Skeletal muscle cell (primary cell): ENCODE measurements at places on chromosomes 11 and 22.

DNA sequence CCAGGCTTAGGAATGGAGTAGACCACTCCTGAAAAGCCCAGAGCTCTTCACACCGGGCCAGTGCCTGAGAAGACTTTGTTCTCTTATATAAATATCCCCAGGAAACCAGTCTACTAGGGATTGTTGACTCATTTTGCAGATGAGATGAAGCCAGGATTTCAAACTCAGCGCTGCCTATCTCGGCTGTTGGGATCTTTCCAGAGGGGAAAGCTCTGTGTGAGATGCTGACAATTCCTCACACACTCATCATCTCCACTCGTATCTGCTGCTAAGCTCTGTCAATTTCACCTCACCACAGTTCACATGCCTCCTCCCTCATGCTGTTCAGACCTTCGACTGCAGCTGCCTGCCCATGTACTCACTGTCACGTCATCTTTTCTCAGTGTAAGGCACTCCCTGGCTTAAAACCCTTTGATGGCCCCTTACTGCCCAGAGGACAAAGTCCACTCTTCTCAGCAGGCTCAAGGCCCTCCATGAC lies 12.5 kb downstream of the USH1C start:
- DNase-seq = peak; percentile 19

GRCh38 chr11:71235719-71236118 lies 16.7 kb downstream of the SHANK2 start:
- DNase-seq = no peak

GRCh38 chr11:102920118-102920684 lies 35.3 kb downstream of the MMP13 start:
- DNase-seq = no peak

DNA sequence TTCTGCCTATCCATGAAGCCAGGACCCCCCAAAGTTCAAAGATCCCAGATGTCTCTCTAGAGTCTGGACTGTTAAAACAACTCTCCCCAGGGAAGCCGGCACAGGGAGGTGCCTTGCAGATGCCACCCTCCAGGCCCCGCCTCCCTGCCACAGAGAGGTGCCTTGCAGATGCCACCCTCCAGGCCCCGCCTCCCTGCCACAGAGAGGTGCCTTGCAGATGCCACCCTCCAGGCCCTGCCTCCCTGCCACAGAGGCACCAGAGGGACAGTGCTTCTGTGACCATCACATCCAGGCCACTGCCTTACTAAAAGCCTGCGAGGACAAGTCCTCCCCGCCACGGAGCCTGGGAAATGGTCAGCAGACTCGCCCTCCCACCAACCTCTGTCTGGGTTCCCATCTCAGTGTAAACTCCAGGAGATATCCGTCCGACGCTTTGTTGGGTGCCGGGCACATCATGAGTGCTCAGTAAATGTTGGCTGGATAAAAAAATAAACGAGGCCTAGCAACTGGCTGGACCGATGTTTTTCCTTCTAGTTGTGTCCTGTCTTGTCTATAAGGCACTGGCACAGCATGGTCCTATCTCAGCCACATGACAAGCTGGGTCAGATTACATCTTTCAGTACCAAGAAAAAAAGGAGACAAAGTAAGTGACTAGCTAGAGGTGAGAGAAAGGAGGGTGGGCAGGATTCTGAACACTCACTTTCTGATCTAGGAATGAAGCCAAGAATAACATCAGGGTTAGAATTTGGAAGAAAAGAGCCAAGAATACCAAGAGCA lies 91.2 kb upstream of the CSNK2A3 start:
- DNase-seq = peak; percentile 15

DNA sequence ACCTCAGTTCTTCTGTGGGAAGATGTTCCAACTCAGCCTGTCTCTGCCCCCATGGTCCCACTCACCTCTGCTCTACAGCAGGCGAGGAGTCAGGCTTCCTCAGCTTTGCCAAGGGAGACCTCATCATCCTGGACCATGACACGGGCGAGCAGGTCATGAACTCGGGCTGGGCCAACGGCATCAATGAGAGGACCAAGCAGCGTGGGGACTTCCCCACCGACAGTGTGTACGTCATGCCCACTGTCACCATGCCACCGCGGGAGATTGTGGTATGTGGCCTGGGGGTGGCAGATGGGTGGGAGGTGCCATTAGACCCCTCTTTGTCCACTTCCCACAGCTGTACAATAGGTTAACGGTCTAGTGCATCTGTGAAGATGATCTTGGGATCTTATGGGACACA lies 73.3 kb downstream of the MYO7A start:
- no peak for DNase-seq

GRCh38 chr11:47998733-47999359 lies 18.5 kb downstream of the PTPRJ start:
- DNase-seq = no peak

DNA sequence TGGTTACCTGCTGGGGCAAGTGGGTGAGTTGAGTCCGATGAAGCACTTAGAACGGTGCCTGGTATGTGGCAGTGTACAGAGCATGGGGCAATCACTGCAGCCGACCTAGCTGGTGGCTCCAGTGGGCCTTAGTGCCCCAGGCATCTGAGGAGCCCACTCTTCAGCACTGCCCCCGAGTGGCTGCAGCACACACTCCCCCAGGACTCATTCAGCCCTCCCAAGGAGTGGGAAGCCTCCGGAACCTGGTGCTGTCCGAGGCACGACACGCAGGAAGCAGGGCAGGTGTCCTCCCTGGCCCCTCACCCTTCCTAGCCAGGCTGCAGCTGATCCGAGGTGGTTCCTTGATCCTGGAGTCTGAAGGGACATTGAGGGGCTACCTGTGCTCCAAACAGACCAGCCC lies 42.4 kb upstream of the PRODH start:
- DNase-seq = no peak

DNA sequence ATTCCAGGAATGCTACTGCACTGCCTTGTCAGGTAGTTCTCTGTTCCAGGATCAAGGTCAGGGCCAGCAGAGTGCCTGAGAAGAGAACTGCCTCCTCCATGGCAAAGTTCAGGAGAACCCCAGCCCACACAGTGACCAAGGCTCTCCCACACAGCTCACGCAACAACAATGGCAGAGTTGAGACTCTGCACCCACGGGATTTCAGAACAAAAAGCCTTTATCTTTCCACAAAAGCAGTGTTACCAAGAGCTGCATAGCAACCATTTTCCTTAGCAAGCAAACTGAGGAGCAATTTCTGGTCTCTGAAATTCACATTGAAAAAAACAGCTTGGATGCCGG lies 11.1 kb downstream of the PLAAT3 start:
- no peak for DNase-seq

GRCh38 chr11:2825261-2825888 lies 60.2 kb downstream of the CDKN1C start:
- DNase-seq = peak; percentile 36

DNA sequence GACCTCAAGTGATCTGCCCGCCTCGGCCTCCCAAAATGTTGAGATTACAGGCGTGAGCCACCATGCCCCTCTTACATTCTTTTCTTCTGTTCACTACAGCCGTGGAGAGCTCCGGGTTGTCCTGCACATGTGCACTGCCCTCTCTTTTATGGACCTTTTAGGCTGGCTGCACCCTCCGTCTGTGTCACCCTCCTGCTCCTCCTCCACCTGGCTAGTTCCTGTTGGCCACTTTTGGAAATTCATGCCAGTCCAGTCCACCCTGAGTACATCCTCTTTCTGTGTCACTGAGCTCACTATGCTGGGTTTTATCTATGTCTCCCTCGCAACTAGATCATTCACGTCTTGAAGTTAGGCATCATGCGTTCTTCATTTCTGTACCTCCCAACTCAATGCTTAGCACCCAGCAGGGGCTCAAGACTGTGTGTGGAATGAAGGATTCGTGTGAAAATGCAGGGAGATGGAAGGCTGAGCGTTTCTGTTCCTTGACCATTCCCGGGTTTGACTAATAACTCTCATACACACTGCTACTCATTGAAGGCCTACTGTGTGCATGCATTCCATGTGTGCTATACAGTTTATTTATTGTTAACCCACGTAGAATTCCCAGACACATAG lies 60.6 kb downstream of the PTPRJ start:
- no peak for DNase-seq

DNA sequence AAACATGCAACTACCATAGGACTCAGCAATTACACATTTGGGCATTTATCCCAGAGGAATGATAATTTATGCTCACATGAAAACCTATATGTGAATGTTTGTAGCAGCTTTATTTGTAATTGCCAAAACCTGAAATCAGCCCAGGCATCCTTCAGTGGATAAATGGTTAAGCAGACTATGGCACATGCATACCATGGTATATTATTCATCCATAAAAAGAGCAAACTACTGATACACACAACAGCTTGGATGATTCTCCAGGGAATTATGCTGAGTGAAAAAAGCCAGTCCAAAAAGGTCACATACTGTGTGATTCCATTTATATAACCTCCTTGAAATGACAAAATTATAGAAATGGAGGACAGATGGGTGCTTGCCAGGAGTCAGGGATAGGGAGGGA lies 86.7 kb downstream of the ALX4 start:
- peak; percentile 36 for DNase-seq

DNA sequence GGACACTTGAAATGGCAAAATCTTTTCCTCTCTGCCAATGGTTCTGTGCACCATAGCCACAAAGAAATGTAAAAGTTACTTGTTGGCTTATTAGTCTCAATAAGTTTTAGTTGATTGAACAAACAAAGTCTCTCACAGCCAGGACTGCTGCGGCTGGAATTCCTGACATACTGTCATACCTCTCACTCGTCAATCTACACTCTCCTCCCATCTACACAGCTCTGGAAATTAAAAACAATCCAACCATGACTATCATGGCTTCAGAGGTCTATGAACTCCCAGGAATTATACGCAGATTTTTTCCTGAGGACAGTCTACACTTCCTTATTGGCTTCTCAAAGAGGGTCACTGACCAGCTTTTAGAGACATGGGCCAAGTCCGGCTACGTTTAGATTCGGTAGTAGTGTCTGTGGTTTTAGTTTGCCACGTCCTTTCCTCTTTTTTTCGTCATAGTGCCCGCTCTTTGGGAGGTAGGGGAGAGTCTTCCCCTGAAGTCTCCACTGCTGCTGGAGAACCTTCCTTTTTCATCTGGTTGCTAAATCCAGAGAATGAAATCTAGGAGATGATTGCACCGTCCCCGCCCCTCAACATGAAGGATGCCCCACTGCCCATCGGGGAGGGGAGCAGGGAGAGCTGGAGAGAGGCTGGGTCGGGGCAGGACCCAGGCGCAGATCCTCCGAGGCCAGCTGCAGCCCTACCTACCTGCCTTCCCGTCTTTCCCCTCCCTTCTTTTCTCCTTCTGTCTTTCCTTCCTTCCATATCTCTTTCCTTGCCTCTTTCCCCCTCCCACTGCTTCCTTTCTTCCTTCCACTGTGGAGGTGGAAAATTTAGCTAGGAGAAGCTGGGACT lies 1.0 kb upstream of the PLEKHB1 start:
- DNase-seq = no peak

- no peak for DNase-seq
Observed at GRCh38 chr11:104704888-104705287, 193.4 kb downstream of the CASP12 start.

DNA sequence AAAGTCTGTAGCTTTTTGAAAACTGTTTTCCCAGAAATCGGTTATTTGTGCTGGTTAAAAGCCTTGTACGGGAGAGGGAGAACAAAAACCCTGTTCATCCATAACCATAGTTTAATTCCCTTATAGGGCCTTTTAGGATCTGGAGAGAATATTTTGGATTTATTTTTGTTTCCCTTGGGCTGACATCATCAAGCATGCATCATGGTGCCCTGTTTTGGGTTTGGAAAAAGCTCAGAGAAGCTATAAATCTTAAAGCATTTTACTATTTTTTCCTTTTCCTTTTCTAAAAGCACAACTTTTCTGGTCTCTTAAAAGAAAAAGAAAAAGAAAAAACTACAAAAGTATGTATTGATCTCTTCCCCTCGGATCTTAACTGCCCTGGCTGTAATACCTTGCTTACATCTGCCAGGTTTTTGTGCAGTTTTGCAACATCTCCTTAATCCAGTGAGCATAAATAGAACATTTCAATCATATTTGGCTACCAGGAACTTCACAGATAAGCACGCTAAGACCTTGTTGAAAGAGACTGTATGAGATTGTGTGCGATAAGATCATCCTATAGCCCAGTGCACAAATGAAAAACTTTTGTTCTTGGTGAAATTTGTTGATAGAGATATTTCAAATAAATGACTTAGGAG lies 88.0 kb downstream of the ZBTB16 start:
- DNase-seq = no peak

GRCh38 chr11:84673753-84674152 lies 953.4 kb downstream of the DLG2 start:
- no peak for DNase-seq

- DNase-seq = peak; percentile 26
Observed at GRCh38 chr22:22410121-22410520, 98.4 kb downstream of the ZNF280B start.

DNA sequence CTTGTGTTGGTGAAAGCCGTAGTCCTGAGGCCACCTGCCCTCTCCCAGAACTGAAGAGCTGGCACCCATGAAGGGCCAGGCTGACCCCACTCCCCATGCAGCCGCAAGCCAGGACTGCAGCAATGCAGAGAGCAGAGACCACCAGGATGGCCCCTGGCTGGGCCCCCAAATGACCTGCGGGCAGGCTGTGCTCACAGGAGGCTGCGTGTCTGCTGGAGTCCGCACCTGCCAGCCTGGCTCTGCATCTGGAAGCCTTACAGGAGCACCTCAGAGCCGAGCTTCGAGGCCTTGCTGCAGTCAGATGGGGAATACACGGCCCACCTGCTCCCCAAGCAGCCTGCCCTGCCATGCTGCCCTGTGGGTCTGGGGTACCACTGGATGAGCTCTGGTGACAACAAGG lies 1336.8 kb downstream of the TBC1D22A start:
- DNase-seq = no peak

DNA sequence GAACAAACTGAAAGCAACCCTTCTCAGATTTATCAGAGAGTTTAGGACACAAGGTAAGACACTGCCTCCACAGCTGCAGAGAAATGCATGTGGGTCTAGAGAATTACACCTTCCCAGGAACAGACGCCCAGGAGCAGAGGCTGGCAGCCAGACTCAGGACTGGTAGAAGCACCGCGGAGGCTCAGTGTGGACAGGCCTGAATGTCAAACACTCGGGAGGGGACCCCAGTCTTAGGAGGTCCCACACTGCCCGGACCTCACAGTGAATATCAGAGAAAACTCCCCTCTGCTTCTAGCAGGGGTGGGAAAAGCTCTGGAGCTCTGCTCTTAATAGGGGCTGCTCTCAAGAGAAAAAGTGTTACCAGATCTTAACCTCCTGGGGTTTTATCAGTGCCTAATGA lies 952.7 kb downstream of the BRD1 start:
- DNase-seq = no peak

DNA sequence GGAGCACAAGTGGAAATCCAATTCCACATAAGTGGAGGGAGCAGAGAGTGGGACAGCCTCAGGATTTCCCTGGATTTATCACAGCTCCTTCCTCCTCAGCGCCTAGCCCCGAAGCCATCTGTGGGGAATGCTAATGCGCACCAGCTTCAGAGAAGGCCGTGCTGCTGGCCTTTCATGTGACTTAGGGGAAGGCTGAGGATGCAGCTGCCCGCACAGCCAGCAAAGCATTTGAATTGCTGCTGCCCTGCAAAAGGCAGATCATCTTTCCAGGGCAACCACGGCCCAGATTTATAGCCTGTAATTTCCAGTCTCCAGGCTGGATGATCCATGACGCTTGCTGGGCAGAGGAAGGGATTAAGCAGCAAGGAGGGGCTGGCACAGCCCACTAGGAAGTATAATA lies 29.9 kb downstream of the SYN3 start:
- DNase-seq = no peak
